Stimulated activated CD4-positive, alpha-beta T cell treated with anti-CD3 and anti-CD28 coated beads, Interleukin-1b, Interleukin-23, amount 100 ng/mL, for 1 hour (primary cell): ENCODE measurements at places on chromosomes 4 and X.

DNA sequence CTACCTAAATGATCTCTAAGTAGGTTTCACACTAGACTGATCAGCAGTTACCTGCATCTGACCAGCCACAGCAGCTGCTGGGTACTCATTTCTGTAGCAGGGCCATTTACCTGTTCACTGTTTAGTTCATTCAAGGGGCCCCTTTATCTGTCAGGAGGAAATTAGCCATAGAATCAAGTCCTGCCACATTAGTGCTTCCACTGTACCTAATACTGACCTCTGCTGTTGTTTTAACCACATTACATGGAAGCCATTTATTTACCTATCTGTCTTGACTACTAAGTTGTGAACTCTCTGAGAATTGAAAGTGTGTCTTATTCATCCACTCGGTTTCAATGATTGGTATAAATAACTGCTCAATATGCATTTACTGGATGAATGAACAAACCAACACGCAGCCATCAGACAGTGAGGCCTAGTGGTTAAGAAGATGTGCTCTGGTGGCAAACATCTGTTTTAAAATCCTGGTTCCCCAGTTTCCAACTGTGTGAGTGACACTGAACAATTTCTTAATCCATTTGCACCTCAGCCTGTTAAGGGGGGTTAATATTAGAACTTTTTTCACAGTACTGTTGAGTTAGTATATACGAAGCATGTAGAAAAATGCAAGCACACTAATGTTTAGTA, 30.0 kb upstream of the ANXA5 start:
- no peak for DNase-seq

GRCh38 chr4:26029568-26030131, 115.6 kb downstream of the SMIM20 start:
- DNase-seq, result no peak

DNA sequence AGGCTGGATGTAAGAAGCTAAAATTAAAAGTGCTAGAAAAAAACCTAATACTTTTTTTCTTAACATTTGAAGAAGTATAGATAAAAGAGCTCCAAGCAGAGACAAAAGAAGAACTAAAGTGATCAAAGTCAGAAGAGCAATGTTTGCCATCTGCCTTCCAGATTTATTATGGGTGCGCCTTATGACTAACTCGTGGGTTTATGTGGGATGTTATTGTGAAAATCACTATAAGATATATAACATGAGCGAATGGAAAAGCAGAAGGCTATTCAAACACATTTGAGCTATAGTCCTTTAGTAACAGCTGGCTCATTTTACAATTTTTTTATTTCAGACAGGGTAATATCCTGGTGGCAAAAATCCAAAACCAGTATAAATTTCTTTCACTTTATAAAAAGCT, 1040.7 kb downstream of the RAPGEF2 start:
- no peak for DNase-seq

DNA sequence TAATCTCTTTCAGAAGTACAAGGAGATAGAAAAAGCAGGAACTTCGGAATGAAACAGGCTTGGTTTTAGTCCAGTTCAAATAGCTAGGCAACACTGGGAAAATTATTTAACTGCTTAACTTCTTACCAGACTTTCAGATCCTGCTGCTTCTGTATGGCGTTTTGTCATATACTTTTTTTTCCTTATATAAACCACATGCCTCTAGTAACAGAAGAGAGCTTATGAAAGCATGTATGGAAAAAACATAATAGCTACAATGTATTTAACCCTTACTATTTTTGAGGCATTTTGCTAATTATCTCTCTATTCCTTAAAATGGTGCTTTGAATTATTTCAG, 439.6 kb downstream of the INPP4B start:
- DNase-seq, result no peak

DNA sequence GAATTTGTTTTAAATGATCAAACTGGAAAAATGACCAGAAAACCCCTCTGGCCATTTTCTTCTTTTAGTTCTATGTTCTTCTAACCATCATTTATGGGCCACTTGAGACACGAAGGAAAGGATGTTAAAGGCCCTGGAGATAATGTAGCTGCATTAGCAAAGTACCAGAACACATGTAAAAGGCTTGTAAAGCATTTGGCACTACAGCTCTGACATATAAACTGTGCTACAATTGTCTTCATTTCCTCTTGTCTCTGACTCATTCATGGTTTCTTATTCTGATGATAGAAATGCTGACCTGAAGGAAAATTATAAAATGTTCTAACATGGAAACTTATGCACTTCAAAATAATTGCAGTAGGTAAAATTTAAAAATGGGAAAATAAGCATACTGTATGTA, 388.7 kb downstream of the FAT4 start:
- DNase-seq, result no peak

GRCh38 chrX:109890910-109891502, 111.9 kb upstream of the TMEM164 start:
- DNase-seq, result peak; percentile 5

- DNase-seq, result no peak
Observed at GRCh38 chrX:8845060-8845459, 43.9 kb upstream of the FAM9A start.

DNA sequence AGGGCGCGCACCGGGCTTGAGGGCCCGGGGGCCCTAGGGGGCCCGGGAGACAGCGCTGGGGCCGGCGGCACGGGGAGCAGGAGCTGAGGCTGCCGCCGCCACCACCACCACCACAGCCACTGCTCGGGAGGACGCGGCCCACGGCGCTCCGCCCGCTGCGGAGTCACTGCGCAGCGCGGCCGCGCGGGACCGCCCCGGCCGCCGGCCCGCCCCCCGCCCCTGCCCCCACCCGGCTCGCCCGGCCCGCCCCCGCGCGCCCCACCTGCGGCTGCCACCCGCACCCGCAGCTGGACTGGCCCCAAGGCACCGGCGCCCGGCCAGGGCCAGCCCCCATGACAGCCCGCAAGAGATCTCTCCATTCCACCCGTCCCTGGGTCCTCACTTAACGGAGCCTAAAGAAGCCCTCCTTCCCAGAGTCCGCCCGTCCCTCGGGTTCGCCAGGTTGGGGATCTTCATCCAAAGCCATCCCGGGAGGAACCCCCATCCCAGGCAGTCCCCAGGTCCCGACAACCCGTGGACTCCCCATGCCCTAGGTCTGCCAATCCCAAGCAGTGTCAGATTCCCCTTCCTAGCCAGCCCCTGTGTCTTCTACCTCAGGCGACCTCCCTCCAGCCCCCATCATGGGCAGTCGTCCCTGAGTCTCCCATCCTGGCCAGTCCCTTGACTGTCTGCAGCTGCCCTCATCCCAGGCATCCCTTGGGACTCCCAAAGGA, 40.0 kb upstream of the IQSEC2 start:
- DNase-seq, result no peak

GRCh38 chr4:78020677-78021076, 36.4 kb upstream of the FRAS1 start:
- no peak for DNase-seq

DNA sequence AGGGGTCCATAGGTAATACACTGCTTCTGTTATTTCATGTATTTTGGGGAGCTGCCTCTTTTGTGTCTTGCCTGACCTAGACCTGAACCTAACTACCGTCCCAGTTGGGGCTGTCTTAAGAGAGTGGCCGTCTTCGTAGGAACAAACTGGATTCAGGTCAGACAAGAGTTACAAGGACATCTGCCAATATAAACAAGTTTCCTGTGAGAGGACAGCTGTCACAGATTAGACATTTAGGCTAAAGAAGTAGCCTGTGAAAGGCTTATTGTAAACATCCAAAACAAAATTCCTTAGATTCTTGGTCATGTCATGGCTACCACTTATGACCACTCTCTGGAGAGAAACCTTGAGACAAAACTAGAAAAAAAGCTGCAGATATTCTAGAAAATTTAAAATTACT, 797.6 kb upstream of the AADAT start:
- no peak for DNase-seq

GRCh38 chr4:101287324-101287723, 60.0 kb downstream of the PPP3CA start:
- no peak for DNase-seq

GRCh38 chr4:125758438-125758837, 443.7 kb downstream of the FAT4 start:
- DNase-seq, result no peak

GRCh38 chrX:45850197-45850774, 649.6 kb upstream of the DIPK2B start:
- DNase-seq, result no peak

- no peak for DNase-seq
Observed at GRCh38 chr4:158001756-158002155, 171.1 kb downstream of the GASK1B start.

DNA sequence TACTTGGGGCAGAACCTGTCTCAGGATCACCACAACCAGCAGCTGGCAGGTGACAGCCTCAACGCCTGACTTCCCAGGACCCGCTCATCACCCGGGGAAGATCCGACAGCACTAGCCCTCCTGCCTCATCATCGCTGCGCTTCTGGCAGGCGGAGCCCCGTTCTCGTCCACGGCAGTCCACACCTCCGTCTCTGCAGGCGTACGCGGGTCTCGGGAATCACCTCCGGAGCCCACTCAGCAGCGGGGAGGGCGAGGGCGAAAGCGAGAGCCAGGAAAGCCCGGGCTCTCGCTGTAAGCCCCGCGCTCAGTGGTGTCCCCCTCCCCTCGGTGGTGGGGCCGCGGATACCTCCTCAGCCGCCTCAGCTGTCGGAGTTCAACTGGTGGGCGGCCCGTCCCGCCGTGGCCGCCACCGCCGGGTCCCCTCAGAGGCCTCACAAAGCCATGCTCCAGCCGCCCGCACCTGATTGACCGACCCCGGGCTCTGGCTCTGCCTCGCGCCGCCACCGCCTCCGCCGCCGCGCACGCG, 518 bp upstream of the CNKSR2 start:
- DNase-seq, result no peak

DNA sequence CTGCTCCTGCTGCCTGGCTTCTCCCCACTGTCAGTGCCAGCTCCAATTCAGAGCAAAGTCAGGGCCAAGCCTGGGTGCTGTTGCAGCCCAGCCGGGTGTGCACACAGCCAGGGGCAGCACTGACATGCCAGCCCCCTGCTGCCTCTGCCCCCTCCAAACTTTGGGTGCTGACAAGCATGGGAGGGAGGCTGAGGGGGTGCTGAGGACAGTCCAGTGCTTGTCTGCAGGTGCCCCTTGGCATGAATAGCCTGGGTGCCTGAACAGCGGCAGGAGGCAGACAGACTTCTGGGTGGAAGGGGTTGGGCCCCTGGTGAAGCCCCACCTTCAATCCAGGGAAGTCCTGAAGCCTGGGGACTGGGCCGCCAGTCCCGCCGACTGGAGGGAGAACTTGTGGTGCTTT, 31.2 kb upstream of the PAGE1 start:
- DNase-seq, result no peak

DNA sequence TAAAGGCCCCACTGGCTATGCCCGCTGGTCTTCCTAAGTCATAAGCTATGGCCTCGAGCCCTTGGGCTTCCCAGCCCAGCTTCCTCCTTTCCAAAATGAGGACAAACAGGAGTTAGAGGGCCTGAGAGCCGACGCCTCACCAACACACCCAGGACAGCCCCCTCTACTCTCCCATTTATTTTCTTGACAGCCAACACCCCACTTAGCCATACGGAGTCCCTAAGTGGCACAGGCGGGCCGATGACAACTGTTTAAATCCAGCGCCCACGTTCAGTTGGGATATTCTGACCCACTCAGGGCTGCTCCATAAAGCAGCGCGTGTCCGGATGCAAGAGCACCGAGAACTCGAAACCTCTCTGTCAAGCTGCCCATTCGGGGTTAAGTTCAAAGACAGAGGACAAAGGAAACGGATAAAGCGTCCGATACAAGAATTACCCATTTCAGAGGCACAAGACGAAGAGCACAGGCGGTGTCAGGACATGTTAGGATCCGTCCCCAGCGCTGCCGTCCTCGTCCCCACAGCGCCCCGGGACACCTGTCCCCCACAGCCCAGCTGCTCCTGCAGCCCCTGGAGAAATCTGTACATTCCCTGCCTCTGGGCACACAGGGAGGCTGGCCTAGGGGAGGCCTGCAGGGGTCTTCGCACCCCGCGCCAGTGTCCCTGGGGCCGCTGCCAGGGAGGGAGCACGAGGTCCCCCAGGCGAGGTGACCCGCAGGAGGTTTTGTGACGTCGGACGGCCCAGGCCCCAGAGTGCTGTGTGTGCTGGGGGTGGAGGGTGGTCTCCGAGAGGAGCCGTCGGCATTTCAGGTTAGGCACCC, 1.2 kb downstream of the PRKX start:
- no peak for DNase-seq

- DNase-seq, result no peak
Observed at GRCh38 chr4:147407261-147408045, 73.4 kb upstream of the EDNRA start.

- DNase-seq, result no peak
Observed at GRCh38 chr4:69025191-69025998, 70.9 kb upstream of the UGT2B7 start.

DNA sequence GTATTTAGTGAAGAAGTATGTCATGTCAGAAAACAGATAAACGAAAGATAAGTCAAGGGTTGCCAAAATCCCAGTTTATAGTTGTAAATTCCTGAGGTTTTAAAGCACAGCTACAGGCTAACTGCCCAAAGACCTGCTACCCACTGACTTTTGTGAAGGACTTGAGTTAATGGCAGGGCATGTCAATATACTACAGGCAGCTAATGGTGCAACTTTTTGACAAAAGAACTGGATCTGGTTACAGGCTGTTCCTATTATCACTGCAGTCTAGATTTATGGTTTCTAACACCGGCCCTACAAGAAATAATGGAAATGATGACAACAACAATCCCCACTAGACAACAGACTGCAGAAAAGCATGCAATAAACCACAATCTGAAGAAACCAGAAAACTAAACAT, 6.4 kb downstream of the SCML2 start:
- no peak for DNase-seq

DNA sequence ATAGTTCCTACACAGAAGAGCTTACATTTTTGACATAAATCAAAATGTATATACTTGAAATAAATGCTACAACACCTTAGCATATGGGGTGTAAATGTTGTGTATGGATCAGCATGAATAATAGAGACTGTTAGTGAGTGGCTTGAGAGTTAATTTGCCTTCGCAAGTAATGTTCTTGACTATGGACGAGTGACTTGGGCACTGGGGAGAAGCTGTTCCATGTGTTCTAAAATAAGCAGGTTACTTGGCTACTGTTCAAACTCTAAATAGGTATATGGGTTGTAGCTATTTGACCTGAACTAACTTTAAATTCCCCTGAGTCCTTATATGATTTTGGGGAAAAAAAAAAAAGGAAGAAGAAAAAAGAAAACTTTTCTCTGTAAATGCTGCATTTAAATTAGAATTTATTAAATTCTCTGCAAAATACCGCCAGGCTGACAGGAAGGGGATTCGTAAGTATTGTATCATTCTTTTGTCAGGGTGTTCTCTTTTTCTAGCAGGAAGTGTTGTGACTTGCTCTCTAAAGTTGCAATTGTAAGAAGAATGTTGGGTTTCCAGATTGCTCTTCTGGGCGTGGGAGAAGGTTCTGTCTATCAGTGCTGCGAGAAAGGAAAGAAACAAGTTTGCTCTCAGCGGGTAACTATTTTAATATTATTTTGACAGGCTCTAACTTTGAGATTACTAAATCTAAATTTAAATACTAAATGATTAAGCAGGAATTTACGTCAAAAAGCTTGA, 32.2 kb downstream of the PLS3 start:
- no peak for DNase-seq

- no peak for DNase-seq
Observed at GRCh38 chrX:46168254-46168653, 377.0 kb downstream of the ZNF674 start.
